ENCODE measurements at places on chromosomes 16 and 17.

DNA sequence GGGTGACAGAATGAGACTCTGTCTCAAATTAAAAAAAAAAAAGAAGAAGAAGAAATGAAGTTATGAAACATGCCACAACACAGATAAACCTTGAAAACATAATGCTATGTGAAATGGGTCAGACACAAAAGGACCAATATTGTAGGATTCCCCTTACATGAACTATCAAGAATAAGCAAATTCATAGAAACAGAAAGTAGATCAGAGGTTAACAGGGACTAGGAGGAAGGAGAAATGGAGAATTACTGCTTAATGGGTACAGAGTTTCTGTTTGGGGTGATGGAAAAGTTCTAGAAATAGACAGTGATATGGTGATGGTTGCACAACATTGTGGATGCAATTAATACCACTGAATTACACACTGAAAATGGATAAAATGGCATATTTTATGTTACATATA is 16.3 kb downstream of the RANBP10 start:
- DNase-seq, result no peak

GRCh38 chr17:79932451-79933306 is 93.4 kb upstream of the CBX4 start:
- no peak for DNase-seq

DNA sequence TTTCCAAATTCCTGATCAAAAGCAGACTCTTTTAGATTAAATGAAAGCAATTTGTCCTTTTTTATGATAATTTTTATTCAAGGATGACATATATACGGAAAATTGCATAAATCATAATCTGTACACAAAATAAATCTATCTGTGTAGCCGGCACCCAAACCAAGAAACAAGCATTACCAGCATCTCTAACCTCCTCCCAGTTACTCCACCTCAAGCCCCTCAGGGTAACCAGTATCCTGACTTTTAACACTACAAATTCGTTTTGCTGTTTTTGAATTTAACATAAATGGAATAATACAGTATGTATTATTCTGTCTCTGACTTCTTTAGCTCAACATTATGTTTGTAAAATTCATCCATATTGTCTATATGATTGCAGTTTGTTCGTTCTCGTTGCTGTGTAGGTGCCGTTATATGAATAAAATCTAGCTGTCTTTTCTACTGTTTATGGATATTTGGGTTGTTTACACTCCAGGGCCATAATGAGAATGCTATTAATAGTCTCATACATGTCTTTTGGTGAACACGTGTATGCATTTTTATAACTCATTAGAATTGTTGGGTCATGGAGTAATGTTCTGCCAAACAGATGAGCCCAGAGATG is 1.0 kb downstream of the TEKT1 start:
- DNase-seq, result no peak

DNA sequence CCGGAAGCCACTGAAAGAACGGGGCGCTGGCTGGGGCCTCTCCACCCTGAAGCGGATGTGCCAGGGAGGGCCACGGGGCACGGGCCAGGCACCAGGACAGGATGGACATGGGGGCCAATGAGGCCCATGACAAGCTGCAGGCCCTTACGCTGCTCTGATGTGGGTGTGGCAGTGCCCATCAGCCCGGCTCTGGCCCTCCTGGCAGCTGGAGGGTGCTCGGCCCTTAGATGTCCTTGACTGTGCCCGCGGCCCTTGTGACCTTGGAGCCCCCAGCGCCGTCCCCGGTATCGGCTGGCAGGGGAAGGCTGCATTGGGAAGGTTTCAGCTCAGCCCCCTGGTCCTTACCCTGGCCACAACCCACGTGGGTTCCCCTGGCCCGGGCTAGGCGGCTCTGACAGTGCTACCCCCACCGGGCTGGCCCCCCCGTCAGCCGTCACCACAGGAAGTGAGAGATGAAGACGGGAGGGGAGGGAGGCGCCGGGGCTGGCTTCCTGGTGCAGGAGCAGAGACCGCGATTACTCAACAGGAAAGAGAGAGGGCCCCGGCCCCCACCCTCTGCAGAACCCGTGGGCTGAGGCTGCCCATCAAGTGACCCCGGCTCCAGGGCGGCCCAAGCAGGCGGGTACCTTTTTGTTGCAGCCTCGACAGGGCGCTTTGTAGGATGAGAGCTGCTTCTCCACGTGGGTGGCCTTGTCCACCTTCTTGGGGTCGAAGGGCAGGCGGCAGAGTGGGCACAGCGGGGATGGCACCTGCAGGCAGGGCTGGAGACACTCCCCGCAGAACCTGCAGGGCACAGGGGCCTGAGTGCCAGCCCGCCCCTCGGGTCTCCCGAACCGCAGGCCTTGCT is 5.3 kb downstream of the RNF166 start:
- peak; percentile 98 for DNase-seq

- no peak for DNase-seq
These were observed 344 bp downstream of the CNTNAP4 start for GRCh38 chr16:76277460-76278030.

- no peak for DNase-seq
These were observed 9.4 kb upstream of the SPATA2L start for GRCh38 chr16:89710709-89711564.

GRCh38 chr17:59357929-59358328 is 26.5 kb downstream of the YPEL2 start:
- no peak for DNase-seq

- DNase-seq, result no peak
These were observed 94.9 kb downstream of the SLC39A11 start for GRCh38 chr17:72997559-72997958.

DNA sequence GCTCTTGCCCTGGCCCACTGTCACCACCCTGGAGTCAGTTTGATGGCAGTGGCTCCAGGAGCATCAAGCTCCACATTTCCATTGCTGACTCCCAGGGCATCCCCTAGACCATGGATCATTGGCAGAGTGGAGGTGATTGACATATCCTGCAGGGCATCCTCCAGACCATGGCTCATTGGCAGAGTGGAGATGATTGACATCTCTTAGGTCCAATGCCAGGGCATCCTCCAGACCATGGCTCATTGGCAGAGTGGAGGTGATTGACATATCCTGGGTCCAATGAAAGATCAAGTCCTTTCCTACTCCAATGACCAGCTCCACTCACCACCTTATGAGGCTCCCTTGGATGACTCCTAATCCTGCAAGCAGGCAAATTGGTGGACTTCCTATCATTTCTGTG is 174.3 kb upstream of the NLRP1 start:
- no peak for DNase-seq

- no peak for DNase-seq
These were observed 793.7 kb upstream of the EEF2KMT start for GRCh38 chr16:5891296-5891695.

GRCh38 chr16:69942627-69943170 is 8.4 kb upstream of the CLEC18A start:
- no peak for DNase-seq

DNA sequence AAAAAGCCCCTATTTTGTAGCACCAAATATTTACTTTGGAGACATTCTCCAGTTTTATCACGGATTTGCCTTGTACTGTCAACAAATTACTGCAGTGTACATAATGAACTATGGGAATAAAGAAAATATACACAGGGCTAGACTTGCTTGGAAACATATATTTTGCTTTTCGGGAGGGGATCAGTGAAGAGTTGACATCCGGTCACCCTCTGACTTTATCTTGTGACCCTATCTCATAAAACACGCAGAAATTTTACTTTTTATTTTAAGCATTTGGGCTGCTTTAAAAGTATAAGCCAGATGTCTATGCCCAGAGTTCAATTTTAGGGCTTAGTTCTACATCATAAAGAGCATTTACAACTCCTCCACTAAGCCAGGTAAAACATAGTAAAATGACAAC is 630.7 kb downstream of the TOX3 start:
- DNase-seq, result no peak

- no peak for DNase-seq
These were observed 31.0 kb downstream of the HASPIN start for GRCh38 chr17:3754458-3755334.

DNA sequence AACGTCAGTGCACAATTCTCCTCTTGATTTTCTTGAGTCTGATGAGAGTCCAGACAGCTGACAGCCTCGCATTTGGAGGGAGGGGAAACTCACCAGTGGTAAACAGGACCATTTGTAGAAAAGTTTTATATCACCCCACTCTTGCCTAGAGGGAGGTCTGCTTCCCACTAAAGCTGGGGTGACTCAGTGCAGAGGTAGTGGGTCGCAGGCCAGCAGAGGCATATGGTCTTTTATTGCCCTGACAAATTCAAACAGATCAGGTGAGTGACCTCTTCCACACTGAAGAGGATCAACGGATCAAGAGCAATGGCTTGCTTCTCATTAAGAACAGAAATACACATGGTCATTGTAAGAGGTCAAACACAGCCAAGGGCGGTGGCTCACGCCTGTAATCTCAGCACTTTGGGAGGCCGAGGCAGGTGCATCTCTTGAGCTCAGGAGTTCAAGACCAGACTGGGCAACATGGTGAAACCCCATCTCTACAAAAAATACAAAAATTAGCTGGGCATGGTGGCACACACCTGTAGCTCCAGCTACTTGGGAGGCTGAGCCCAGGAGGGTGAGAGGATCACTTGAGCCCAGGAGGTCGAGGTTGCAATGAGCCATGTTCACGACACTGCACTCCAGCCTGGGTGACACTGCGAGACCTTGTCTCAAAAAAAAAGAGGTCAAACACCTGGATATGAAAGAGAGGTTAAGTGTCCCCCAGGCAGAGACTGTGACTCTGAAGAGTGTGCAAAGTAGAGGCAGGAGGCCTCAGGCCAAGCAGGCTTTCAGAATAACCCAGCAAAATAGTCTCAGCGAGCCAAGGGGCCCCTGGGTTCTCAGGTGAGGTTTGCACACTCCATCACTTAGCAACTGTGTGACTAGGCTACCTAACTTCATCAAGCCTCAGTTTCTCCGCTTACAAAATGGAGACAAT is 56.5 kb upstream of the ERN1 start:
- DNase-seq, result no peak

GRCh38 chr16:4373356-4373908 is 1.8 kb downstream of the VASN start:
- DNase-seq, result no peak

DNA sequence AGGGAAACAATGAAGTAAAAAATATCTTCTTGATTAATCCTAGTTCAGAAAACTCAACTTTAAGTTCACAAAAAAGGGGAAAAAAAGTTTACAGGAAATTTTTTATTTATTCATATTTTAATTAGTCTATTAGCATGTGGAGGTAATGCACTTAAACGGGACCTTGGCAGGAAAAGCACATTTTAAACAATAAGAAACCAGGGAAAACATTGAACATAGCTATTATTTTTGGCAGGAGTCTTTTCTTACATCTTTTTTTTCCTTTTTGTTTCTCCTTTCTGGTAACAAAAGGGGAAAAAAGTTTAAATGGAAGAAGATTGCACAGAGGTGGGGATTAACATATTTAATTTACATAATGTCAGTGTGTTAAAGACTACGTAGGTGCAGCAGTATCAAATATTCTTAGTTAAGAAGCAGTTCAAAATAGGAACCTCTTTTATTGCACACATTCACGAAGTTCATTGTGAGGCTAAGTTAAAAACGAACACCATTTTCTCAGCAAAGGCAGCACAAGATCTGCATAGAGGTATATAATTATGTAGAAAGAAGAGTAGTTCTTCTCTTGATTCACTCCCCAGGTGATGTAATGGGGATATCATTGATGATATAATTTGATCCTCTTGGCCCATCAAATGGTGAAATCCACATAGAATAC is 940.5 kb downstream of the CDH11 start:
- DNase-seq, result no peak

DNA sequence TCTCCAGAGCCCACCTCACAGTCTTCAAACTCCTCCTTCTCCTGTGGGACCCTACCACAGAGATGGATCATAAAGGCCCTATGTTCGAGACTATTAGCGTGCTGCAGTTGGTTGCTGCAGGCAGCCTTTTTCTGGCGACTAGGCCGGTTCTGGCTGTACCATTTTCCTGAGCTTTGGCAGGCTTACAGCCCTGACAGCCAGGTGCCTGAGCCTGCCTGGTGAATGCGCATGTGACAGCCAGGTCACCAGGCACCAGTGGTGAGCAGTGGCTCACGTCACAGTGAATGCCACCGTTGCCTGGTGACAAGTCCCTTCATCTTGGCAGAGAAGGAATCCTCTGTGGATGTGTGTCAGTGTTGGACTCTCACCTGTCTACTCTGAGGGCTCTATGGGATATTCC is 978.8 kb downstream of the KCNJ18 start:
- no peak for DNase-seq

DNA sequence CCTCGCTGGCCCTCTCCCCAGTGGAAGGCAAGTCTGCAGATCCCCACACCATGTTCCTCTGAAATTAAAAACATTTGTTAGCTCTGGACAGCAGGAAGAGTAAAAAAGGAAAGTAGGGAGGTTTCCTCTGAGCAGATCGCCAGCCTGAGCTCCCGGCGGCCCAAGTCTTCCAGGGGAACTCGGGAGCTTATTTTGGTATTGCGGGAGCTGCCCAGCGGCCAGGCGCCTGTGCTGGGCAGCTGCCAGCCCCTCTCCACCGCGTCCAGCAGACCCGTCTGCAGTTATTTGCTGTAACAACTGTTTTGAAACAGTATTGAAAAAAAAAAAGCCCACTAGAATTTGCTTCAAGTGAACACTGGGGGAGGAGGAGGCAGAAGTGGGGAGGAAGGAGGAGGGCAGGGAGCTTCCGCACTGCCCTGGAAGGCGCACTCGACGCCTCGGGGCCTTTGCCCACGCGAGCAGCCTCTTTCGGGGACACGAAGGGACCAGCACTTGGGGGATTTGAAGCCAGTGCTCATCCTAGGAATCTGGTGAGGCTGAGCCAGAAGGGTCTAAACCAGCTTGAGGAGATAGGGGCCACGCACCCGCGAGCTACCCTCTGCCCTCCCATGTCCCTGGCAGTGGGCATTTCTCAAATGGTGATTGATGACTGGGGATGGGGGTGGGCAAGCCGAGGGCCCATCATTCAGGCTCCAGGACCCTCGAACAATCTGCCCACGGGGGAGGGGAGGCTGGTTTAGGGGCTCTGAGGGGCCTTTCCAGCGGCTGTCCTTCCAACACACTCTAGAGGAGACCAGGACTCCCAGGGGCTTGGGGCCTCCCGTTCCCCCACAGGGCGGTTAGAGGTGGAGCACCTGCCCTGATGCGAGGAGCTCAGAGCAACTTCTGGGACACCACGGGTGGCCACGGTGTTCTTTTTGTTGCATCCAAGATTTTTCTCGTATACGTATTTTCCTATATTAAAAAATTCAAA is 3.0 kb upstream of the BAHCC1 start:
- DNase-seq, result no peak

GRCh38 chr16:19963301-19963700 is 78.7 kb upstream of the GPRC5B start:
- no peak for DNase-seq

DNA sequence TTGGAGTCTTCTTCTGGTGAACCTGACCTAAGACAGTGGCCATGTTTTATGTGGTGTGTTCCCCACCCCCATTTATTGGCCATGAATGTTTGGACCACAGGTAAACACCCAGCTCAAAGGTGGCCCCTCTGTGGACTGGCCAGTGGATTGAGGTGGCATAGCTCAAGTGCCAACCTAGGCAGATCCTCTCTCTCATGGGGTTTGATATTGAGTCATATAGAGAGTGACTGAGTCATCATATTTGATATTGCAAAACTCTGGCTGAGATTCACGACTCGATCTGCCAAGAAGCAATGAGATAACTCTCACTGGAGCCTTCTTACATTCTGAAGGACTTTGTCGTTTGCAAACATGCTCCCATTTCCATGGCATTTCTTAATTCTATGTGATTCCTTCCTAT is 10.5 kb upstream of the TEKT3 start:
- DNase-seq, result no peak

- no peak for DNase-seq
These were observed 43.1 kb downstream of the SHCBP1 start for GRCh38 chr16:46577988-46578579.

Data from KBM-7 (cell line).